NCI-H345 (cell line): ENCODE measurements at places on chromosomes 7 and 10.

DNA sequence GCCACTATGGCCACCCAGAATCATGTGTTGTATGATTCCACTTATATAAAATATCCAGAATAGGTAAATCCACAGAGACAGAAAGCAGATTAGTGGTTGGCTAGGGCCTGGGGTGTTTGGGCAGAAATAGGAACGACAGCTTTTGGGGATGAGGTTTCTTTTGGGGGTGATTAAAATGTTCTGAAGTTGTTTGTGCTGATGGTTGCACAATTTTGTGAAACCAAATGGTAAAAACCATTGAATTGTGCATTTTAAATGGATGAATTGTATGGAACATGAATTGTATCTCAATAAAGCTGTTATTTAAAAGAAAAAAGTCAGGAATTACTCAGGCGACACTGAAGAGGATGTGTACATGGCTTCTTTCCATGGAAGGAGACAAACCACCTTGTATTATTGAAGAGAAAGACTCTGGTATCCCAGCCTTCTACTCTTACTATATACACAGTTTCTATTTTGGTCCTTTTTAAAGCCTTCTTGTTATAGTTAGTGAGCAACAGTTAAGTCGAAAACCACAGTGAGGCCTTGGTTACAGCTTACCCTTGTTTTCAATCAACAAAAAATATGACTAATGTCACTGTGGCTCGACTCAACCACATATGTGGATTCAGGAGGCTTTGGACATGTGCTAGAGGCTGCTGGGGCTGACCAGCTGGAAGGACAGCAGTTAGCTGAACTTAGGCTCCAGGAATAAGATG, 57.1 kb upstream of the KMT2E start:
- DNase-seq, result no peak

GRCh38 chr7:29622335-29623265, 59.0 kb downstream of the PRR15 start:
- no peak for DNase-seq

DNA sequence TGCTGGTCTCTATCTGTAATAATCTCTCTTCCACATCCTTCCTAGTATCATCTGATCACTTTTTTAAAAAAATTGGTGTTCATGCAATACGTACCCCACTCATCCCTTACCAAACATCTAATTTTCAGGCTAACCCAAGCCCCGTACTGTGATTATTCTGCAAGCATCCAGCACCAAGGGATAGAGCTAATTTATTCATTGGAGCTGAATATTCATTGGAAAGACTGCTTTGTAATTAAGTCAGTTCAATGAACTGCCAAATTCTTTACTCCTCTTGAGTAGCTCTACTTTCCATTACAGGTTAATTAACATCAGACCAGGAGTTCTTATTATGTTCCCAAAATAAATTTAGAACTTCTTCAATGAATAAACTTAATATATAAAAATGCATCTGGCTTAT, 66.4 kb upstream of the MRLN start:
- no peak for DNase-seq

DNA sequence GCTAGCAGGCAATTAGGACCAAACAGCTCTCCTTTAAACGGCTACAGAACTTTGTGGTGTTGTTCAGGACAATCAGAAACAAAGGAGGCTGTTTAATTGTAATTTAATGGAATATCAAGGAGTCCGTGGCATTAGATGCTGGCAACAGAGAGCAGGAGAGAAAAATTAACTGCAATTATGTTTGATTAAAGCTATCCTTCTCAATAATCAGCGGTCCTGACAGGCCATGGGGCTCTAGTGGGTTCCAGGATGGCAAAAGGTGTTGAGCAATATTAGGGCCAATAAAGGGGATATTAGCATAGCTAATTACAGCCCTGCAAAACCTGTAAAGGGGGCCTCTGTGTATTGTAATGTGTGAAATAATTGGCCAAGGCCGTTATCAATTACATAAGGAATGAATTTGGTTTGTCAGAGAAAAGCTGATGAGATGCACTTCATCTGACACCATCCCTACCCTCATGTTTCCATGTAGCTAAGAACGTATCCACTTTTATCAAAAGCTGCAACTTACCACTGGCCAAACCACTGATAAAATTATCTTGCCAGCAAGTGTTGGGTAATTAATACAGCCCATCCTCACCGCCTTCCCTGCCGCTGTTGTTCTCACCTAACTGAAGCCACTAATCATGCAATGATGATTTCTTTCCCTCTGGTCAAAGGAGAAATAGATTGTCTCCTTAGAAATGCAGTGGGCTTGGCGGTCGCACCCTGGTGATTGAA, 81.6 kb downstream of the EBF3 start:
- DNase-seq, result no peak

DNA sequence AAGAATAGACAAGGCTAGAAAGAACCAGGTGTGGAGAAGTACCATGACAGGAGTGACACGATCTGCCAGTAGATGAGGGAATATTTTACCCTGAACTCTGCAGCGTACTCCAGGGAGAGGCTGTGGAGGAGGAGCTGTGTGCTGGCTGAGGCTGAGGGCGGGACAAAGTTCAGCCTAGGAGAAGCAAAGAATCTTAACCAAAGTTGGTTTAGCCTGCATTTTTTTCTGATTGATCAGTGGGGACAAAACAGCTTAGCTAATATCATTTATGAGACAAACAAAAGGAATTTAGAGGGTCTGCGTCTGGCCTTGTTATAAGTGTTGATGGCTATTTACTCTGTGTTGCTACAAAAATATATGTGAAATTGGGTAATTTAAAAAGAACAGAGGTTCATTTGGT, 5.2 kb upstream of the NPSR1 start:
- no peak for DNase-seq

DNA sequence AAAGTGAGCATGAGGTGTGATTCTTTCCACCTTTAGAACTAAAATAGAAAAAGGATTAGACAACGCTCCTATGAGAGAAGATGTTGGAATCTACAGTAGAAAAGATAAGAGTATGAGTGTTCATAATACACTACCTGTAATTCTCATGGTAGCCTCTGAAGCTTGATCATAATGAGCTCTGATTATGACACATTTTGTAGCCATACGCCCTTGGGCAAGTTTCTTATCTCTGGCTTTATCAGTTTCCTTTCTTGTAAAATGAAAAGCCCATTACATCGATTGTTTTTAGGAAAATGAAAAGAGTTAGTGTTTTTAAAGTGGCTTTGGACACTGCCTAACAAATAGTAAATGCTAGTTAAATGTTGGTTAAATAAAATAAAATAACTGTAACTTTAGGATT, 22.4 kb upstream of the PRSS58 start:
- DNase-seq, result no peak

DNA sequence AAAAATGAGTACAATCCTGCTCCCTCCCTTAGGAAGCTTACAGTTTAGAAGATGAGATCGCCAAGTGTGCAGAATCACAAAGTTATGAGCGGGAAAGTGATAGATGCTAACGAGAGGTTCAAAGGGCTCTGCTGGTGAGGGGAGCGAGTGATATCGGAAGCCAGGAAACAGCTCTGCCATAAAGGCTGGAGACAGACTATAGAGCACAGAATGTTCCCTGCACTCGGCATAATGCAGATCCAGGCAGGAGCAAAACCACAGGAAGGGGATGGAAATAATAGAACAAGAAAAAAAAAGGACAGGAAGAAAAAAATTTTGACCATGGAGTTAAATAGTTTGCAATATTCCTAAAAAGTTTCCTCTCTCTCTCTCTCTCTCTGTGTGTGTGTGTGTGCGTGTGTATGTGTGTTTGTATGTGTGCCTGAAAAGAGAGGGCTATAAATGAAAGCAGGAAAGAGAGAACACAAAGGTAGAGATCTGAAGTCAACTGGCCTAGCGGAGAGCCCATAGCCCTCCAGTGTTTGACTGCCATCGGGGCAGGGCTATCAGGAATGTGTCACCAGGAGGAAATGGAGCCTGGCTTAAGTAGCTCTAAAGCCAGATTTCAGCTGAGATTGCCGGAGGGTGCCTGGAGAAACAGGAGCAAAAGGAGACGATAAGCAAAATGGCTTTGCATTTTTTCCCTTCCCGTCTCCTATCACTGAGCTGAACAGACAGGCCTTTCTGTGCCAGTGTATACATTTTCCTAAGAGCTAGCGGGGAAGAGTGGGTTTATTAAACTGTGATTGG, 175.8 kb upstream of the LYZL1 start:
- DNase-seq, result peak; percentile 58

GRCh38 chr7:1520539-1521234, 9.8 kb upstream of the MAFK start:
- DNase-seq, result no peak

DNA sequence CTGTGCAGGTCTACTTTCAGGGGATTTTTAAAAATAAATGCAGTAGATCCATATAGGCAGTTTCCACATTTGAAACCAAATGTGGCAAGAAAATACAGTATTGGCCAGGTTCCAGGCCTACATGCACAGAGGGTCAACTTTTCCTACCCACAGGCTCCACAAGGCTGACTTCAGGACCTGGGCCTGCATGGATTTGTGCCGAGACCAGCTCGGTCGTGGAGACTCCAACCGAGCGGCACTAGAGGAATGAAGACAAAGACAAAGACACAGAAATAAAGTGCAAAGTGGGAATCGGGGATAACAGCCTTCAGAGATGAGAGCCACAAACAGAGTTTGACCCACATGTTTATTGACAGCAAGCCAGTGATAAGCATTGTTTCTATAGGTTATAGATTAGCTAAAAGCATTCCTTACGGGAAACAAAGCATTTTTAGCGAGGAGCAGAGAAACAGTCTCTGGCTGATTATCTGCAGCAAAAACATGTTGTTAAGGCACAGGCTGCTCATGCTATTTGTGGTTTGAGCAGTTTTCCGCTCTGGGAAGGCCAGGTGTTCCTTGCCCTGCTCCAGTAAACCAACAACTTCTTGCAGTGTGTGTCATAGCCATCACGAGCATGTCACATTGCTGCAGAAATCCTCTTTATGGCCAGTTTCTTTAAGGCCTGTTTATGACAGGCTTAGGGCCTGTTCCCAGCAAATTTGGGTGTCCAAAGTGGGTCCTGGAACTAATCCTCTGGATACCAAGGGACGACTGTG, 52.6 kb downstream of the ZNF37A start:
- DNase-seq, result no peak

GRCh38 chr7:20358106-20358505, 27.4 kb downstream of the ITGB8 start:
- DNase-seq, result no peak

DNA sequence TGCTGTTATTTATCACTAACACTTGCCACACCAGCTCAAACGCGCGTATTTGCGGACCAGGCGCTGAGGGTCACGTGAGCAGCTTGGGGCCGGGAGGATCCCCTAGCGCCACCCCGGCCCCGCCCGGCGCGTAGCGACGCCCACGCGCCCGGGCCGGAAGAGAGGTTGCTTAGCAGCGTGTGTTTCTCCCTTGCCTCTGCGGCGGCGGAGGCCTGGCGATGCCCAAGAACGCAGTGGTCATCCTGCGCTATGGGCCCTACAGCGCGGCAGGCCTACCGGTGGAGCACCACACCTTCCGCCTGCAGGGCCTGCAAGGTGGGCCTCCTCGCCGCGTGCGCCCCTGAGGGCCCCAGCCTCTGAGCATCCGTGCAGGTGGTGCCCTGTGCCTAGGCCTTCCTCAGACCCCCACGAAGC, at the start of gene C10orf53:
TSS of gene C10orf53 (plus strand) at position 172 of the 414 bp plus-strand sequence. CDS start at position 219, 47 bp downstream.
- peak; percentile 75 for DNase-seq

DNA sequence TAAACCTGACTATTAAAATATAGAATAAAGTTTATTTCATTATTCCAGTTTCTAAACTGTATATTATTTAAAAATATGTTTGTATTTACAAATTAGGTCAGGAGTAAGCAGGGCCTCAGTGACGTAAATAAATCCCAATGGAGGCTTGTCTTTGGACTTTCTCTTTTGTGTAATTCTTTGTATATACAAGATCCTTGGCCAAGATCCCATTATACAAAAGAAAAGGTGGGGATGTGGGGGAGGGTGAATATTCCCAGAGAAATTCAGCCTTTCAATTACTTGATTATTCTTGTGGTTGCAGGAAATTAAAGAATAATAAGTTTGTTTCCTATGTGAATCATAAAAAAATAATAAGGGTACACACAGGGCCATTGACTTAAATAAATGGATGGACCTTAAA, 178.7 kb upstream of the PRPS1L1 start:
- no peak for DNase-seq

DNA sequence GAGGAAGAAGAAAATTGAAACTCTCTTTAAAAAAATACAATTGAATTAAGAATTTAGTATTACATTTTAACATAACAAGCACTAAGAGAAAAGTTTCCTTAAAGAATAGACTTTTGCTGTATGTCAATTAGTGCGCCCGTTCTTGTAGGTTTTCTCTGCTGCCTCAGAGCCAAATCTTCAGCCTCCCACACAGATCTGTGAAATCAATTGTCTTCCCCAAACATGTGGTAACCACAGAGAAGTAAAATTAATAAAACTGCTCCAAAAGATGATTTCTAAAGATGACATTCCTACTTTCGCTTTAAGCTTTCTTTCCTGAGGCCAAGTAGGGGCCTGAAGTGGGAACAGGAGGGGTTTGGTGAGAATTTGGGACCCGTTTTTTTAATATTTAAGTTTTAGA, 113.2 kb upstream of the ADO start:
- no peak for DNase-seq

DNA sequence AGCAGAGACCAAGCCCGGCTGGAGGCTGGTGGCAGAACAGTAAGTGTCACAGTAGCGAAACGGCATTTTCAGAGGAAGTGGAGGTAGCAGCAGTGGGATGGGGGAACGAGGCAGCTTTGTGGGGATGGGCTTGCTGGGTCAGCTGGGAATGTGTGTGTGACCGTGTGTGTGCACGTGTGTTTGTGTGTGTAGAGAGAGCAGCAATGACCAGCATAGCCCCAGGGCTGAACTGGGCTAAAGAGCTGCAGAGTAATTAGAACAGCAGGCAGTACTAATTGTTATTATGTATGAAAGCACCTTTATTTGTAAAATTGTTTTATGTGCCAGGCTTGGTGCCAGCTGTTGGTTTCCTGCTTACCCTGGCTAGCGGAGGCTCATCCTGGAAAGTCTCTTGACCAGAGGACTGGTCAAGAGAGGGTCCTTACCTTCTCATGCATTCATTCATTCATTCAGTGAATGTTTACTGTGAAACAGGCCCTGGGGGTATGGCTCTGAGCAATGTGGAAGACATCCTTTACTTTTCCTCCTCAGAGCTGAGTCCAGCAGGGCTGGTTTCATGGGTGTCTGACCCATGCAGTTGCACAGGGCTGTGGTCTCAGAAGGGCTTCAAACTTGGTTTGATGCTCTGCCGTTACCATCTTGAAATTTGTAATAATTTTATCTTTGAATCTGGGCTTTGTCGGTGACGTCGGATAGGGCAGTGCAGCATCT, 184.6 kb downstream of the SEC23IP start:
- peak; percentile 38 for DNase-seq

GRCh38 chr7:49766966-49767365, 6.5 kb upstream of the VWC2 start:
- no peak for DNase-seq

GRCh38 chr10:113301342-113301984, 251.4 kb upstream of the HABP2 start:
- no peak for DNase-seq

- no peak for DNase-seq
Measured at GRCh38 chr10:71739358-71739900, 19.9 kb upstream of the C10orf105 start.
